Stimulated activated CD8-positive, alpha-beta memory T cell treated with anti-CD3 and anti-CD28 coated beads, Interleukin-4, amount 100 ng/mL, for 48 hours (primary cell): ENCODE measurements at places on chromosomes 1 and 21.

GRCh38 chr1:59271561-59272260 lies 25.2 kb upstream of the FGGY start:
- DNase-seq, result no peak

DNA sequence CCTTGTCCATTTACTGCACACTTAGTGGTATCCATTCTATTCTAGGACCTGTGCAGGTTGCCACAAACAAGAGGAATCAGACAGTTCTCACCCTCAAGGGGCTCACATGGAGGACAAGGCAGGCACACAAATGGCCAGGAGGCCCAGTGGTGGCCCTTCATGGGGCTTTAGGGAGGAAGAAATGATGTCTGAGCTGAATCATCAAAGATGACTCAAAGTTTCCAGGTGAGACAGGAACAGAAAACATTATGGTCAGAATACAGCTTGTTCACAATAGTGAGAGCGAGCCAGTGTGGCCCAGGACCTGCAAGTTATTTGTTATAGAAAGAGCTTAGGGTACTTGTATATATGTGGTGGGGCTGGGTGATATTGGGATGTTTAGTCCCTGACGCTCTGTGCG lies 26.4 kb downstream of the SHISAL2A start:
- peak; percentile 44 for DNase-seq

DNA sequence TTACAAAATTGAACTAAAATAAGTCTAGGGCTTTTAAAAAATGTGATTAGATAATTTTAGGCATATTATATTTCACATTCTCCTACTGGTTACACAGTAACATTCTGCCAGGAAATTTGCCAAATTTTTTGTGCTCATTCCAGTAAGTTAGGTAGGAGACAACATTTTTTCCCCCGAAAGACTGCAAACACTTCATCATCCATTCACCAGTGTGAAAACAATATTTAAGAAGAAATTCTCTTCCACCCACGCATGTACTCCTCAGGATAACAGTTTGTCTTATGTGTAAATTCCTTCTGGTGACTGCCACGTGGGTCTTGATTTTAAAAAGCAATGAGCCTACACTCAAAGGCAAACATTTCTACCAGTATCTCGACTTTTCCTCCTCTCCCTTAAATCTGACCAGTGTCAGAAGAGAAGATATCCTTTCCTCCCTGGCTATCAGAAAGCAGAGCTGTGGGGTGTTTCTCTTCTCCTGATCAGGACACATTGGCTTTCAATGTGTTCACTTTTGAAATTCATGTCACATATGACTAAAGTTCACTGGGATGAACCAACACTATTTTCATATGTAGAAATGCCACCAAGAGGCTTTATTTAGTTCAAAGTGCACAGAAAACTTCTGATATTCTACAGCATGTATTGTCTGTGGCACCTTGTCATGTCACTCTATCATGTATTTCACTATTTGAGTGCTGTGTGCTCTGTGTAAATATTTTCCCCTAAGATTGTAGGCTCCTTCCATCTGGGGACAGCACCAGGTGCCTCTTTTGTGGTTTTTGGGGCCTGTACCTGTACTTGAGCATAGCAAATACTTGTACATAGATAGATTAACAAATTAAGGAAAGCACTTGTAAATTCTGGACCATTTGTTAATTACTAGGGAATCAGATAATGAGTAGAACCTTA lies 38.6 kb downstream of the LHX9 start:
- DNase-seq, result no peak

DNA sequence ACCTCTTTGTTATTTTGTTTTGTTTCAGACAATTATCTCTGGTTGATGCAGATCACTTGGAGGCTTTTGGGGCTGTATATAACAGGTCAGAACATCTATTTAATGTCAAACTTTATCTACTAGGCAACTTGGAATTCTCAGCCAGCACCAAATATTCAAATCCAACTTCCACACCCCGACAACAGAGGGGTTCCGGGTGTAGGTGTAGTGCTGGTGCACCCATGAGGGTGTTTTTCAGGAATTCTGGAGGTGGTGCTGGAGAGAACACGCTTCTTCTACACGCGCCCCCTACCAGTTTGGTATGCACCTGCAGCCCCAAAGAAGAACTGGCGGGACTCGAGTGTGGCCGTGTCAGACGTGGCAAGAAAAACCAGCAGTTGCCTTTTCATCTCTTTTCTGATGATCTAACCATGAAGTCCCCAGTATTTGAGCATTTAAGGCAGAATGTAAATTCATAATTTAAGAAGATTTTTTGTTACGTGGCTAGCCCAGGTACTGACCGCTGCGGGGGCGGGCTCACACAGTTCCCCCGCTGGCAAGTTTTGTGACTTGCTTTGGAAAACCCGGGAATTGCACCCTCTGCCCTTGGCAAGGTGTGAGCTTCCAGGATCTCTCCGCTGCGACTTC lies 462 bp upstream of the TLCD4 start:
- peak; percentile 60 for DNase-seq

GRCh38 chr1:200873116-200873670 lies 412 bp downstream of the GPR25 start:
- DNase-seq, result no peak

DNA sequence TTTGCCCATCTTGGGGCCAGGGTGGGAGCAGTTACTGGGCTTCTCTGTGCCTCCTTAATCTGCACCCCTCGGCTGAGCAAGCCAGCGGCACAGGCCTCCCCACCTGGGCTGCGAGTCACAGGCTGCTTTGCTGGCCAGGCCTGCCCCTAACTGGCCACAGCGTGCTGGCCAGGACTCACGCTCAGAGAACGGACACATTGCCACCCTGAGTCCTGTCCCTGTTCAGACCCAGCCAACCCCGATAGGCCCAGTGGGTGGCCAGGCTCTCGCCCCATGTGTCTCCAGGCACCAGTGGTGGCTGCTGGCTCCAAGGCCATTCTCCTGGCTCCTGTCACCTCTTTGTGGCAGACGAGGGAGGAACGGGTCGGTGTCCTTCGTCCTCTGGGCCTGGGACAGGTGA lies 61.3 kb downstream of the MORN1 start:
- DNase-seq, result no peak

- no peak for DNase-seq
Observed at GRCh38 chr1:59360170-59360569, 63.3 kb downstream of the FGGY start.

GRCh38 chr1:226215239-226215638 lies 8.2 kb upstream of the MIXL1 start:
- no peak for DNase-seq

DNA sequence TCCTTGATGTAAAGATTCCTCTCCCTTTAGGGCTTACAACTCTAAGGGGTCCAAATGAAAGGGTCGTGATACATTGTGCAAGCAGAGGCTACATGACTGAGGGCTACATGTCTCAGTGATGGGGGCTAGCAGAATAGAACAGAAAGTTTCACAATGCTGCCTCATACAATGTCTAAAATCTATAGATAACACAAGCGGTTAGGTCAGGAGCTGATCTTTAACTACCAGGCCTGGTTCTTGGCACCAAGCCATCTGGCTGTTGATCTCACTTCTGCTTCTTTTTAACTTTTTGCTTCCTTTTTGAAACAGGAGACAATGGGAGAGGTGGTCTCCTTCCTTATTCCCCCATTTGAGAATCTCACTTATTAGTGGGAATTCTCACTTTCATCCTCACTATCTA lies 710.2 kb downstream of the AMY1C start:
- no peak for DNase-seq

DNA sequence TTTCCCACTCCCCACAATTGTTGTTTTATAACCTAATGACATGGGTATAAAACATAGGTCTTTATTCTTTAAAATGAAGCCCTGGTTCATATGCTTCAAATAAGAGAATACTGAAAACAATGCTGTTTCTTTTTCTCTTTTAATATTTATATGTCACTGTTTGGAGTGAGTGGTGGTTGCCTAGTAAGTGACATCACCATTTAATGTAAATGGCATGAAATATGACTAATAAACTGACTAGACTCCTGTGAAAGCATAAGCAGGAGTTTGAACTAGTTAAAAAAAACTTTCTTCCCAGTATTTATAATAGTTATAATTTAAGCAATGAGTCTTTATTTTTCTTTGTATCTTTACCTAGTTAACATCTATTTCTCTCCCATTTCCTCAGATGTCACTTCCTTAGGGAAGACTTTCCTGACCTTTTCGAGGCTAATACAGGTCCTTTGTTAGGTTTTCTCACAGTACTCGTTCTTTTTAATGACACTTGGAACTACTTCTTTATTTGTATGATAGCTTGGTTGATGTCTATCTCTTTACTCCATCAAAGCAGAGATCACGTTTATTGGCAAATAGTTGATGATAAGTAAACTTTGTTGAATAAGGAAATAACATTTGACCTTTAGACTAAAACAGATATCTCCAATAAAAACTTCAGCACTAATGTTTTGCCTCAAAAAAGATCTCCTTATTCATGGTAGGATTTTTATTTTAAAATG lies 105.4 kb upstream of the PDC start:
- no peak for DNase-seq

- DNase-seq, result no peak
Observed at GRCh38 chr21:17699524-17700189, 87.0 kb upstream of the BTG3 start.

DNA sequence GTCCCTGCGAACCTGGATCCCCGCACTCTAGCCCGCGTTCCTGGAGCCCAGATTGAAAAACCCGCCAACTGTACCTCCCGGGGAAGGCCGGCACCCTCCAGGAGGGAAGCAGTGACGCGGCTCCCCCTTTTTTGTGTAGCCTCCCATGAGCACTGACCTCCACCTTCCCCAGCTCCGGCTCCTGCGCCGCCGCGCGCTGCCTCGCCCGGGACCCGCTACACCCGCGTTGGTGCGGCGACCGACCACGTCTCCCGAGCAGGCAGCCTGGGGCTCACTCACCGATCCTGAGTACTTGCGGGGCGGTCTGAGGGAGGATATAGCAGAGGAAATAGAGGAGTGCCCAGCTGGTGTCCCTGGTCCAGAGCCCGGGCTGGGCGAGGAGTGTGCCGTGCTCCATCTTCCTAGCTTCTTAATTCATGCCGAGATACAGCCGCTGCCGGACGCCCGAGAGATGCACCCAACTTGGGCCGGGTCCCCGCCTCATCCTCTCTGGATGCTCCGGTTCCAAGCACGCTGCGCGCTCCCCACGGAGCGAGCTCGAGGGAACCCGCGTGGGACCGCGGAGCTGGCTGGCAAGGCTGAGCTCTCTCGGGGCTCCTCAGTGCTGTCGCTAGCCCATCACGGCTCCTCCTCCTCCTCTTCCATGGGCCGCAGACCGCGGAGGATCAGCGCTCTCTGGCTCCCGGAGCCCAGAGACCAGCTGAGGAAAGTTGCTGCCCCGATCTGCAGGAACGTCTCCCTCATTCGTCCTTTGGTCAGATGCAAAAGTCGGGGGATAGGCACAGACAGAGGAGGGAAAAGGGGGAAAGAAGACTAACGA lies 482 bp downstream of the GRIK1 start:
- no peak for DNase-seq

DNA sequence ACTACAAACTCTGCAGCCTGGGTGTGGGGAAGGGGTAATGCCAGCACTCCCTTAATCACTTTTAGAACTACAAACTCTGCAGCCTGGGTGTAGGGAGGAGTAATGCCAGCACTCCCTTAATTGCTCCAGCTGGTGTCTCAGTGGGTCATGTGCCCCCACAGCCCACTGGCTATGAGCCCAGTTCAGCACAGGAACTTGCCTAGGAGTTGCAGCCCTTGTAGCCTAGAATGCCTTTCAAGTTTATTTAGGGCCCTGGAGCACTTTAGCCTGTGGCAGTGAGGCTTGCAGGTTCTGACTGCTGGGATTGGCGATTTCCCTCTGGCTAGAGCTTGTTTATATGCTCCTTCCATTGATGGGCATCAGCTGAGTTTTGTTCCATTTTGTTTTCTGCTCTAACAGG lies 17.1 kb downstream of the VN1R5 start:
- no peak for DNase-seq

DNA sequence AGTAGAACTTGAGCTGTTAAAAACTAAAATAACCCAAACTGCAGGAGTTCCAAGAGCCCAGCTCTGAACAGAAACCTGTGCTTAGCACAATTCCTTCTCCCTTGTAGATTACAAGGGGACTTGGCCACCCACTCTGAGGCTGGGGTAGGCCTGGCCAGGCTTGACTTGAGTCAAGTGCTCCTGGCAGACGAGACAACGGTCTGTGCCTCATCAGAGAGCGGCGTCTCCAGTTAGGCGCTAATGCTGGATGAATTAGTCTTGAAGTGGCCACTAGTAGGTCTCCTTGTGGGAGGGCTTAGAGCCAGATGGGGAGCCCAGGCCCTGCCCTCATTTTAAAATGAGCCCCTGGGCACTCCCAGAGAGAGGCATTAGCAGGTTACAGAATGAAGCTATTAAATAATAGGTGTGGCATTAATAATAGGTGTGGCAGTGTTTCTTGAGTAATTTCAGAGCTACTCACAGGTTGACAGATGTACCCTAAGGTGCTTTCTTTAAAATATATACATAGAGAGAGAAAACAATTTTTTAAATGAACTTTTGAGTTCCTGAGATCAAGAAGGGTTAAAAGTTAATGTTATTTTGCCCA lies 1.1 kb downstream of the EEIG2 start:
- DNase-seq, result peak; percentile 62

DNA sequence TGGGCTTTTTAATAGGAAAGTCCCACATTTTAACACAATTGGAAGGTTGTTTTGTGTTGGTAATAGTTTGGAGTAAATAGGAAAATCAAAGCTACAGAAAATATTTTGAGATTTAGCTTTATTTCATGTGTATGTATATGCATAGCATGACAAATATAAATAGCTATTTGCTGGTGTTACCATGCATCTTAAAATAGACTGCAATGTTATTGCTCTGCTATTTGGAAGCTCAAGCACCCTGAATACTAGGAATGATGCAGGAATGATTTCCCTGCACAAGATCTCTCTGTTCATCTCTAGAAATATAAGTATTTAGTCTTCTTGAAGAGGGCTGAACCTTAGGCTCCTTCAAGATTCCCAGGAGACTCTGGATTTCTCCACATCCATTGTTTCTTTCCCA lies 268.3 kb upstream of the POGK start:
- no peak for DNase-seq

- DNase-seq, result no peak
Observed at GRCh38 chr1:180262628-180263488, 32.8 kb downstream of the LHX4 start.

DNA sequence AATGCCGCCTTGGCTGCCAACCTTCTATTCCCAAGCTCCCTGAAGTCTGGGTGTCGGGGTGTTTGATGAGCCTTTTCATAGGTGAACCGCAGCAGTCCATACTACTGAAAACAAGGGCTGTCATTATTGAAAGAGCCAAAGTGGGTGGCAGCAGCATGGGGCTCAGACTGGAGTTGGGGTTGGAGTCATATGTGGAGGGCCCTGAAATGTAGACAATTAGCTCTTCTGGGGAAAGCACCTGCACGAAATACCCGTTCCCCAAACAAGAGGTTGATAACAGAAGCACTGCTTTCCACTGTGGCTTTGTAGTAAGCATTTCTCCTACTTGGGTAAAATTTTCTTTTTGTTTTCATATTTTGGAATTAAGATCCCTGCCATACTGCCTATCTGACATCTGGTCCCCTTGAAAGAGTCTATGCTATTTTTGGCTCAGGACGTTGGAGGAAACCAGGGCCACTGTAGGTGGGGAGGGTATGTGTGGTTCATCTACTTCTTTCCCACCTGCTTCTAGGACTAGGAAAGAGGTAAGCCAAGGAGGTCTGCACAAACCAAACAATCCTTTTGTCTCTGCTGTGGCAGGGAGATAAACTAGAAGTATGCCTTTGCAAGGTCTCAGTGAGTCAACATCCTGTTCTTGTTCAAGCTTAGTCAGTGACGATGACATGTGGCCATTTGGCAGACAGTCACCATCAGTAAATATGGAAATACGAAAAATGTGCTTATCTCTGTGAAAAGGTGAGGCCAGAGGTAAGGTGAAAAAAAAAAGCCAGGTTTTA lies 197.0 kb upstream of the UBE2U start:
- no peak for DNase-seq
